ENCODE measurements at places on chromosomes 4 and X.
A peak's percentile ranks its signal among the peaks of the same experiment; 100 is the strongest.

GRCh38 chr4:67725132-67725531, 24.2 kb upstream of the UBA6 start:
- DNase-seq, result no peak

GRCh38 chr4:1413687-1414479, 7.6 kb upstream of the NKX1-1 start:
- DNase-seq, result no peak

- no peak for DNase-seq
Observed at GRCh38 chr4:87659247-87659931, 9.3 kb downstream of the DMP1 start.

DNA sequence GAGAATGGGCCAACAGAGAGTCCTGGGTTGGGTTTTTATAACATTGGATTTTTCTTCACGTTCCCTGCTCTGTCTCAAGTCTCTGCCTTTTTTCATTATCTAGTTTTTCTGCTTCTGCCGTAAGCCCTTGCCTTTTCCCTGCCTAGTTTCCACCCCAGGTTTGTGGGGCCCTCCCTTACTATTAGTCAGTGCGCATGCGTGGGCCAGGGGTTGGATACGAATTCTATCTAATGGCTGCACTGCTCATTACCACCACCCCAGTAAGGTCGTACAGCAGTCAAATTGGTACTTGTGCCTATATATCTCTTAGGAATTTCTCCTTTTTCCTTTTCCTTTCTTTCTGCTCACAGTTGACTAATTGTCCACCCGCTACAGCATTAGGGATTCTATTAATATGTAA, 49.4 kb downstream of the ANXA10 start:
- DNase-seq, result no peak

- DNase-seq, result no peak
Observed at GRCh38 chr4:168917138-168917779, 92.8 kb downstream of the CBR4 start.

- no peak for DNase-seq
Observed at GRCh38 chrX:38109042-38109898, 102.9 kb downstream of the SYTL5 start.

DNA sequence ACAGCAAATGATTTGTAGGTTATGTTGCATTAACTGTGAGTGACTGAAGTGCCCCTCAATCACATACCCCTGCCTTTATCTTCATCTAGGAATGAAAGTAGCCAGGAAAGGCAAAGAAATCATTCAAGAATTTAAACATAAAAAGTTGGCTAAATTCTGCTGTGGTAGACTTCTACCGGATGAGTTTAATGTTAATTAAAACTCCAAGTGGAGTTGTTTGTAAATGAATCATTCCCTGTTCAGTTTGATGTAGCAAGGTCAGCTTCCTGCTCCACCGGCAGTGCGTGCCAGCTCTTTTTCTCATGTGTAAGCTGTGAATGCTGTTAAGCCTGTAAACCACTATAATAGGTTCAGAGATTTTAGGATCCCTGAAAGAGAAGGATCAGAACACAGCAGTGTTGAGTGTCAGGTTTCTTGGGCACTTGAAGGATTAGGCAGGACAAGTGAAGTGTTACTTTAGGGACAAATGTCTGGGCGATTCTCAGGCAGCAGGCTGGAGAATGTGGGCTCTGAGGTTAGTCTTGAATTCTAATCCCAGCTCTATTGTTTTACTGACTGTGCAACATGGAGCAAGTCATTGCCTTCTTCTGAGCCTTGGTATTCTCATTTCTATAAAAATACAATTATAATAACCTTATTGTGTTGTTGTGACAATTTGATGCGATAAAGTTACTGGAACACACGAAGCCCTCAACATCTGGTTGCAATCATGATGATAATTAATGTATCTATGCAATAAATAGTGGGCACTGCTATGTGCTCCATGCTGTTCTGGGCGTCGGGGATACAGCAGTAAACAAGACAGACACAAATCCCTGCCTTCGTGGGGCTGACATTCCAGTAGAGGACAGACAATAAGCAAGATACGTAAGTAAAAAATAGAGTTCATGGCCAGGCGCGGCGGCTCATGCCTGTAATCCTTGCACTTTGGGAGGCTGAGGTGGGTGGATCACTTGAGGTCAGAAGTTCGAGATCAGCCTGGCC, 112.0 kb downstream of the SHROOM3 start:
- DNase-seq, result no peak

DNA sequence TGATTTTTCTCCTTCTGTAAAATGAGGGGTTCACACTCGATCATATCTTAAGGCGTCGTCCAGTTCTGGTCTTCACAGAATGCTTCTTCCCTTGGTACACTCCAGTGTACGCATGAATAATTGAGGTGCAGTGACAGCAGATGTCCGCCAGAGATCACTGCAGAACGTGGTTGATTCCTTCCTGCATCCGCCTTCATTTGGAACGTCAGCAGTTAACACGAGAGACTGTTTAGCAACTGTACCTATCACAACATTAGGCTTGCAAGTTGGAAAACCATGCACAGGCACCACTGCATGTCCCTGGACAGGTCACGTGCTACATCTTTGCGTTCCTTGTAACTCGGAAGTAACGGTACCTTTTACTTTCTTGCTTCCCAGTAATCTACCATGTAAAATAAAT, 66.0 kb upstream of the GEMIN8 start:
- DNase-seq, result peak; percentile 1

DNA sequence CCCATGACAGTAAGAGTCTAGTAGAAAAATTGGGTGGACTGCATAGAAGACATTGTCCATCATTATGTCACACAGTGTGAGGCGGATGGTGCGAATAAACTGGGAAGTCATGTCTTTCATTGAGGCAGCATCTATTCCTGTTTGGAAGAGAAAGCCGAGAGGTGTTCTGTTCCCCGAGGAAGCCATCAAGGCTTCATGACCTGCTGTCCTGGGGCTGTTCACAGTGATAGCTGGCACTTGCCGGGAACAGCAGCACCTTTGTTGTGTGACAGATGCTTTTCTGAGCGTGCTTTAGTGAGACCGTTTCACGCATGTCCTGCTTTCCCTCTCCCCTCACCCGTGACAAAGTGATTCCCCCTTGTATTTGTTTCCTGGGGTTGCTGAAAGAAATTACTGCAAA, 20.3 kb downstream of the RGS12 start:
- no peak for DNase-seq

DNA sequence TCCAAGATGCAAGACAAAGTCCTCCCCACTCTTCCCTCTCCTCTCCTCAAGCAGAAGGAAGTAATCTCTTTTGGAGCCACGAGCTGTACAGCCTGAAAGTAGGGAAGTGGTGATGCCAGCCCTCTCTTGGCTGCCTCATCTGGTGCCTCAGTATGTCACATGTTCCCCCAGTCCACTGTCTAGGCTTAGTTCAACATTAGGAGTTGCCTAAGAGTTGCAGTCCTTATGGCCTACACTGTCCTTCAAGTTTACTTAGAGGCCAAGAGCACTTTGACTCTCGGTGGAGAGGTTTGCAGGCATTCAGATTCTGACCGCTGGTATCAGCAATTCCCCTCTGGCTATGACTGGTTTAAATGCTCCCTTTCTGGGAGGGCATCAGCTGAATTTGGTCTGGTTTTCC, 735.6 kb downstream of the GLUD2 start:
- no peak for DNase-seq

GRCh38 chrX:130715299-130715698, 187.7 kb downstream of the ENOX2 start:
- no peak for DNase-seq

GRCh38 chrX:120304256-120304655, 7.0 kb downstream of the TMEM255A start:
- DNase-seq, result no peak

- no peak for DNase-seq
Observed at GRCh38 chr4:878796-879728, 53.1 kb downstream of the GAK start.

- DNase-seq, result peak; percentile 96
Observed at GRCh38 chr4:55948726-55949481, at the start of gene CEP135. TSS of gene CEP135 (plus strand) at chr4:55948945. CDS start at chr4:55952131, 3,186 bp downstream.

GRCh38 chr4:185956544-185956940, 112.4 kb upstream of the TLR3 start:
- no peak for DNase-seq

- DNase-seq, result no peak
Observed at GRCh38 chr4:48153791-48154550, 19.9 kb upstream of the TXK start.

DNA sequence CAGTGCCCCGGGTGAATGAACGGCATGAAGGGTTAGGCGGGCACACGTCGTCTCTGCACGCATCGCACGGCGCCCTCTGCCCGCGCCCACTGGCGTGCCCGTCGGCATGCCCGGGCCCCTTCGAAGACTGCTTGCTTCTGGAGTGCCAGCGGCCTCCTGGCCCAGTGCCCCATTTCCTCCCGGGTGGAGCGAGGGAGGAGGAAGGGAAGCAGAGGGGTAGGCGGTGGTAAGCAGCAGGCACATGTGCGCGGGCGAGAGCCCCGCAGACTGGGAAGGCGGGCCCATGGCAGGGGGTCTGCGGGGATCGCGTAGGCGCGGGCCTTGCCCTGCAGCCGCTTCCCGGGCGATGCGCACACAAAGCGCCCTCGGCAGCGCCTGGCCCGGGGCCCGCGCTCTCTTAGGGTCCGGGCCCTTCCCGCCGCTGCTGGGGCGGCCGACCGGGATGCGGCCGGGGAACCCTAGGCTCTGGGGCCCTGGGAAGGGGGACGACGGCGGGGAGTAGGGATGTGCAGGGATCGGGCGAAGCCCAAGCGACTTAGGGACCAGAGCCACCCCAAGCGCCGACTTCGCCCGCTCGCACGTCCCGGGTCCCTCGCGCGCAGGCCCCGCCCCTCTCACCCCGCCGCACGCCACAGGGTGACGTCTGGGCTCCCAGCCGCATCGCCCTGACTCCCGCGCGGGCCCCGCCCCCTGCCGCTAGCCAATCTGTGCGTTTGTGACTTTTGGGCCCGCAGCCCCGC, 866 bp upstream of the EMD start:
- DNase-seq, result peak; percentile 55

GRCh38 chr4:75557696-75558095, 1.8 kb downstream of the ODAPH start:
- no peak for DNase-seq

GRCh38 chr4:40719008-40719623, 30.6 kb upstream of the NSUN7 start:
- no peak for DNase-seq

DNA sequence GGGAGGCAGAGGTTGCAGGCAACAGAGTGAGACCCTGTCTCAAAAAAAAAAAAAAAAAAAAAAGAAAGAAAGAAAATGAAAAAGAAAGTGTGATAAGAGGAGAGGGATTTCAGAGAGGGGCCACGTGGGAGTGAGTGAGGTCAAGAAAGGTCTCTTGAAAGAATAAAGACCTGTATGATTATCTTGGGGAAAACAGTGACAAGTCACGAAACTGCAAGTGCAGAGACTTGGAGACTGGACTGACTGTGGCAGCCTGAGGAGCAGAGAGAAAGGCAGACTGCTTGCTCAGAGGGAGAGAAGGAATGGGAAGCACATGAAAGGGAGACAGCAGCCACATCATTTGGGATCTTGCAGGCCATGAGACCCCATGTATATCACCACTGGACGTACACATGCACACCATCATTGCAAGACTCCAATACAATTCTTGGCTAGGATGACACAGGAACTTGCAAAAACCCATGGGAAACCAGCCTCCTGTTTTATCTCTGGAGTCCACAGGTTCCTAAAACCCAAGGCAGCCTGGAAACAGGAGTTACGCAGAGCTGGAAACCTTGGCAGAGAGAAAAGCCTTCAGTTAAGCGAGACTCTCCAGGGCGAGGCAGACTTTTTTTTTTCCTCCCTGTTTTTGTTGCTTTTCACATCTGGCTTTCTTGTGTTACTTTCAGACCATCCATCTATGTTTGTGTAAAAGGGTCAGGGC, 207.0 kb upstream of the TBL1X start:
- DNase-seq, result no peak

DNA sequence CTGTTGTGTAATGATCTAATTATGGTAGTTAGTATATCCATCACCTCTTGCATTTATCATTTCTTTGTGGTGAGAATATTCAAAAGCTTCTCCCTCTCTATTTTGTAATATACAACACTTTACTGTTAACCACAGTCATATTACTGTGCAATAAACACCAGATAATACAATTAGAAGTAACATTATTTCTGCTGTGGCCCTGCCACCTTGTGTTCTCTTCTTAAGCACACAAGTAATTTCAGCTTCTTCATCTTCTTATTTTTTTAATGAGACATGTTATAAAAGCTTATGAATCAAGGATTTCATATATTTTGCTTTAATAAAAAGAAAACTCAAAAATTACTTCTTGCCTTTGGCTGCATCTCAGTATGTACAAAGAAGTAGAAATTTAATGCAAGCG, 675.2 kb upstream of the INTU start:
- no peak for DNase-seq

GRCh38 chrX:153474718-153475117, 4.3 kb upstream of the HAUS7 start:
- peak; percentile 33 for DNase-seq

DNA sequence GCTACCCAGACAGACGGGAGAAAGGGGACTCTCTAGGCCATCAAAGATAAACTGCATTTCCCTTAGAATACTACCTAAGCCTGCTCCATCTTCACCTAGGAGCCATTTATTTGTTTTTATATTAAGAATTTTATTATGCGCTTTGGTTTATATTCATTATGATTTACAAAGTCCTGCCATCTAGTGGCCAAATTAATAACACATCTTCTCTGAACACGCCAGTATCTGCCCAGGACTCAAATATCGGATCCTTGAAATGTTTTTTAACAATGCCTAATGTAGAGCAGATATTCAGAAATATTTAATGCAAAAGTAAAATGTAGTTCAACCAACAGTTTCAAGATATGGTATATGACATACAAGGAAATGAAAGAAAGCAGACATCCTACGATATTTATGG, 20.8 kb upstream of the PRPS2 start:
- peak; percentile 18 for DNase-seq

GRCh38 chr4:186132577-186133242, 28.2 kb downstream of the FAM149A start:
- DNase-seq, result no peak

- DNase-seq, result no peak
Observed at GRCh38 chrX:155767051-155767875, 113.9 kb upstream of the VAMP7 start.

DNA sequence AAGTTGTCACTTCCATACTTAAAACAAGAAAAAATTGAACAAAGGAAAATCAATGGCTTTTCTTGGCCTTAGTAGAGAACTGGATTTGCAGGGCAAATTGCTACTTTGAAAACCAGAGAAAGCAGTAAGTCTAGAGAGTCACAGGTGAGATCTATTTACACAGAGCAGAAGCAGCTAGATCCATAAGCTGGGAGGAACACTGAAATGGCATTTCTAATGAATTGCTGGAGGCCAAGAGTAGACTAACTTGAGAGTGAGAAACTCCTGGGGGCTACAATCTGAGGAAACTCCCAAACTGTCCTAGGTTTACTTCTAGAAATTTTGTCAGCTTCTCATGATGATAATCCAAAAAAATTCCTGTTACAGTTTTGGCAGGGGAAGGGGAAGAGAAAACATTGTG, 133.3 kb downstream of the SPCS3 start:
- DNase-seq, result no peak

GRCh38 chrX:153659268-153659667, 12.3 kb downstream of the DUSP9 start:
- no peak for DNase-seq

DNA sequence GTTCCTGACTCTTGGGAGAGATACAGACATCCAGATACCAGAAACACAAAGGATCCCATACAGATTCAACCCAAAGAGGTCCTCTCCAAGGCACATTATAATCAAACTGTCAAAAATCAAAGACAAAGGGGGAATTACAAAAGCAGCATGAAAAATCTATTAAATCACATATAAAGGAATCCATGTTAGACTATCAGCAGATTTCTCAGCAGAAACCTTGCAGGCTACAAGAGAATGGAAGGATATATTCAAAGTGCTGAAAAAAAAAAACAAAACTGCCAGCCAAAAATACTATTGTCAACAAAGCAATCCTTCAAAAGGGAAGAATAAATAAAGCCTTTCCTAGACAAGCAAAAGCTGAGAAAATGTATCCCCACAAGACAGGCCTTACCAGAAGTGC, 14.8 kb upstream of the ADGRL3 start:
- DNase-seq, result no peak
